Activated CD8-positive, alpha-beta T cell treated with anti-CD3 and anti-CD28 coated beads, Interleukin-2, amount 10 ng/mL, durations not matched to agents 7 days and 5 days (primary cell): ENCODE measurements at places on chromosomes 2 and 18.

- DNase-seq, result no peak
Observed at GRCh38 chr2:70981866-70982810, 3.7 kb downstream of the ANKRD53 start.

GRCh38 chr2:46257476-46257875 lies 39.7 kb upstream of the EPAS1 start:
- DNase-seq, result no peak

GRCh38 chr2:9217838-9218770 lies 11.5 kb downstream of the ASAP2 start:
- no peak for DNase-seq

DNA sequence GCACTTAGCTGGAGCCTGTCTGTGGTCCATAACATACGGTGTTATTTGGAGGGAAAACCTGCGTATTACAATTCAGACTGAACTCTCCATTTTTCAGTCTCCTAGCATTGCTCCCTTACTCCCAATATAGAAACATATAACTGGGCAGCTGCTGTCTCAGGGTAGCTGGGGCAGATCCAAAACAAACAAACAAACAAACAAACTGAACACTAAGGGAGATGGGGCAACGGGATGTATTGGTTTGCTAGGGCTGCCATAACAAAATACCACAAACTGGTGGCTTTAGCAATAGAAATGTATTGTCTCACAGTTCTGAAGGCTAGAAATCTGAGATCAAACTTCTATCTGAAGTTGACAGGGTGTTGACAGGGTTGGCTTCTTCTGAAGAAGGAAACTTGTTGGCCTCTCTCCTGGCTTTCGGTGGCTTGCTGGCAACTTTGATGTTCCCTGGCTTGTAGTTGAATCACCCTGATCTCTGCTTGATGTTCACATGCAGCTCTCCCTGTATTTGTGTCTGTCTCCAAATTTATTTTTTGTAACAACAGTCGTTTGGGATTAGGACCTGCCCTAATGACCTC lies 329.3 kb upstream of the ZNF804A start:
- no peak for DNase-seq

DNA sequence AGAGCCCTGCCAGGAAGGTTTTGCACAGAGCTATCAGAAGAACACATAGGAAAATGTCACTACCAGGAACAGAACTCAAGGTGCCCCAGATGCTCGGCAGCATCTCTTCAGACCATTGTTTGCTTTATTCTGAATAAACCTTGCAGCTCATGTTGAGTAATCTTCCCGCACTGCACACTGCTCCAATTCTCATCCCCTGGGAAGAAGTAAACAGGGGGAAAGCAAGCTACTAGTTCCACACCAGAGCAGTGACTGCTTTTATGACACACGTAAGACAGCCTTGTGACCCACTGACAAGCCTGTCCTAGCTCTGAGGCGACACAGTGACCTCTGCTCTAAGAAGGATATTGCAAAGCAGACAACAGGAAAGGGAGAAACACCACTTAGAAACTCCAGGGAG lies 44.2 kb downstream of the NRP2 start:
- no peak for DNase-seq

DNA sequence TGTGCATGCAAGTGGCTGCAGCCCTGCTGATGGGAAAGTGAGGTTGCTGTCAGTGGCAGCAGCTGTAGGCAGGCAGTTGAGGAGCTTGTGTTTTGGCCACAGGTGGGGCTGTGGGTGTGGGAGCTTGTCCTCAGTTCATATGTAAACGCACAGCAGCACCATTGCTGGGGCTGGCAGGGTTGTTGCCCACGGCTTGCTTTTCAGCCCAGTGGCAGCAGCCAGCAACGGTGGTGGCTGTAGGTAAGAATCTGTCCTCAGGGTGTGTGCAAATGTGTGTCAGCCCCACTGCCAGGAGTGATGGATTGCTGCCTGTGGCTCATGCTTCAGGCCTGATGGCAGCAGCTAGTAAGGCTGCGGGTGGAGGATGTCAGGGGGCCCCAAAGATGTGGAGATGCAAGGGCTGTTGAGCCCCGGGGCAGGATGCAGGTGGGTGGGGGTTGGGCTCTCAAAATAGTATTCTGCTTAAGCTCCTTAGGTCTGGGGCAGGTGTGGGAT lies 141.3 kb upstream of the THUMPD2 start:
- DNase-seq, result peak; percentile 48

GRCh38 chr2:238528953-238529781 lies 102.4 kb downstream of the ASB1 start:
- no peak for DNase-seq

- DNase-seq, result peak; percentile 14
Observed at GRCh38 chr2:72145289-72145657, 2.4 kb downstream of the CYP26B1 start.

- no peak for DNase-seq
Observed at GRCh38 chr2:122168799-122169198, 413.3 kb downstream of the TSN start.

DNA sequence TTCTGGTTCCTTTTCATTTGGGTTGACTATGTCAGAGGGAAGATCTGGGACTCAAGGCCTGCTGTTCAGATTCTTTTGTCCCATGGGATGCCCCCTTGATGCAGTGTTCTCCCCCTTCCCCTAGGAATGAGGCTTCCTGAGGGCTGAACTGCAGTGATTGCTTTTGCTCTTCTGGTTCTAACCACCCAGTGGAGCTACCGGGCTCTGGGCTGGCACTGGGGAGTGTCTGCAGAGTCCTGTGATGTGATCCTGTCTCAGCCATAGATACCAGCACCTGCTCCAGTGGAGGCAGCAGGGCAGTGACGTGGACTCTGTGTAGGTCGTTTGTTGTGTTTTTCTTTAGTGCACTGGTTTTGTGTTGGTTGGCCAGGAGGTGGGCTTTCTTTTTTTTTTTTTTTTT lies 32.1 kb upstream of the RHOB start:
- DNase-seq, result no peak

DNA sequence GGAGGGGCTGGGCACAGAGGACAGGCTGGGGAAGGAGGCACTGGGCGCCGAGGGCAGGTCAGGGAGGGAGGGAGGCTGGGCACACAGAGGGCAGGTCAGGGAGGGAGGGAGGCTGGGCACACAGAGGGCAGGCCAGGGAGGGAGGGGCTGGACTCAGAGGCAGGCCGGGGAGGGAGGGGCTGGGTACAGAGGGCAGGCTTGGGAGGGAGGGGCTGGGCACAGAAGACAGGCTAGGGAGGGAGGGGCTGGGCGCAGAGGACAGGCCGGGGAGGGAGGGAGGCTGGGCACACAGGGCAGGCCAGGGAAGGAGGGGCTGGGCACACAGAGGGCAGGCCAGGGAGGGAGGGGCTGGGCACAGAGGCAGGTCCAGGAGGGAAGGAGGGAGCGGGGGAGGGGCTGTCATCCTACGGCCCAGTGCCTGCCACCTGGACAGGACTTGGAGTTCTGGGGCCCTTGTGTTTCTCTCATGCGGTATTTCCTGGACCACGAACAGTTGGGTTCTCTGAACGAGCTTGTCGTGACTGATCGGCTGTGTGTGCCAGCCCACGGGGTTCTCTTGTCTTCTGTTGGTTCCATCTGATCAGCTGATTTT lies 46.7 kb upstream of the KCNG2 start:
- DNase-seq, result no peak

- DNase-seq, result no peak
Observed at GRCh38 chr2:172423160-172423559, 4.2 kb upstream of the ITGA6 start.

GRCh38 chr2:81767187-81767912 lies 1462.8 kb upstream of the LRRTM1 start:
- no peak for DNase-seq

- DNase-seq, result peak; percentile 76
Observed at GRCh38 chr2:20868377-20868776, 45.5 kb upstream of the LDAH start.

DNA sequence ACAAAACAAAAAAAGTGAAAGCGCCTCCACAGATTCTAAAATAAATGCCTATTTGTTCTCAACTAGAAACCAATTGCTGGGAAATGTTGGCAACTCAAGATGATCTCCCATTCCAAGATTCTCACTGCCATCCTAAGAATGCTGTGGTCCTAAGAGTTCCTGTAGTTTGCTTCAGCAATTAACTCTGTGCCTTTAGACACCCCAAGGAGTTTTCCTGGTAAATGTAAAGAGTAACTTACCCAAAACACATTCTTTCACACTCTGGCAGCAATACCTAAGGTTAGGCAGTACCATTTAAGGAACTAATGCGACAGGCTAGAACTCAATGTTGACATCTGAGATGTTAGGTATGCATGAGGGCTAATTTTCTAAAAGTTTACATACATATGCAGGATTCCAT lies 58.8 kb upstream of the TANK start:
- DNase-seq, result no peak

- DNase-seq, result peak; percentile 80
Observed at GRCh38 chr18:8744656-8745055, 39.3 kb downstream of the MTCL1 start.

DNA sequence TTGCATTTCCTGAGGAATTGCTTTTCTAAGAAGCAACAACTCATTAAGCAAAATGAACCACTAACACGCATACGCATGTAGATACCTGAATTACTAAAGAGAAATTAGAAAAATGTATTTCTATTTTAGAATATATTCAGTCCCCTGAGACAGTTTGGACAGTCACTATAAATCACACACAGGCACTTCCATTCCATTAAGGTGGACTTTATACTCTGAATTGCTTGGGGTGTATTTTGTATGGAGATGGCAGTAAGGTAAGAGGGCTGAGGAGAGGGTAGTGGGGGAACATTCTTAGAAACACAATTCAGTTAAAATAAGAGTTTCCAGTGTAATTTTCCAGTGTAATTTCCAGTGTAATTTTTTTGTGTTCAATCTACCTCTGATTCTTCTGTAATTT lies 1.8 kb downstream of the CCDC141 start:
- no peak for DNase-seq

DNA sequence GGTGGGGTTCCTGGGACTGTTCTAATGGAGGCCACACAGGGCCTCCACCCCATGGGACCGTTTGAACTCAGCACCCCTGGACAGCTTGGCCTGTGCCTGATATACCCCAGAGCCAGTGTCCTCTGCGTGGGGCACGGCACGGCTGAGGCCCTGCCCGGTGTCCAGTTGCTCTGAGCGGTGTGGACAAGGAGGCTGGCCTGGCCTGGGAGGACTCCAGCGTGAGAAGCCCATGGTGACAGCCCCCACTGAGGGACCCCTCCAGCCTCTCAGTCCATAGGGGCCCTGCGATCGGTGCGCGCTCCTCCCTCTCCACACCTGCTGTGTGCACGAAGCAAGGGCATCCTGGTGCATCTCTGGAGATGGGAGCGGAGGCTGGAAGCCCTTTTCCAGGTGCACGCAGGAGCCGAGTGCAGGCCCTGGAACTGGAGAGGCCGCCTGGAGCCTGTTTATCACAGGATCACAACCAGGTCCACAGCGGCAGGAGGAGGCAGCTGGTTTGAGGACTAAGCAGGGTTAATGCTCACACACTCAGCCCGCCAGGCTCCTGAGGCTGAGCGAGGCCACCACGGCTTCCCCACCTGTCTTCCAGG lies 120.2 kb downstream of the PTGR3 start:
- no peak for DNase-seq

- DNase-seq, result no peak
Observed at GRCh38 chr2:210559182-210559581, 2.8 kb downstream of the CPS1 start.

DNA sequence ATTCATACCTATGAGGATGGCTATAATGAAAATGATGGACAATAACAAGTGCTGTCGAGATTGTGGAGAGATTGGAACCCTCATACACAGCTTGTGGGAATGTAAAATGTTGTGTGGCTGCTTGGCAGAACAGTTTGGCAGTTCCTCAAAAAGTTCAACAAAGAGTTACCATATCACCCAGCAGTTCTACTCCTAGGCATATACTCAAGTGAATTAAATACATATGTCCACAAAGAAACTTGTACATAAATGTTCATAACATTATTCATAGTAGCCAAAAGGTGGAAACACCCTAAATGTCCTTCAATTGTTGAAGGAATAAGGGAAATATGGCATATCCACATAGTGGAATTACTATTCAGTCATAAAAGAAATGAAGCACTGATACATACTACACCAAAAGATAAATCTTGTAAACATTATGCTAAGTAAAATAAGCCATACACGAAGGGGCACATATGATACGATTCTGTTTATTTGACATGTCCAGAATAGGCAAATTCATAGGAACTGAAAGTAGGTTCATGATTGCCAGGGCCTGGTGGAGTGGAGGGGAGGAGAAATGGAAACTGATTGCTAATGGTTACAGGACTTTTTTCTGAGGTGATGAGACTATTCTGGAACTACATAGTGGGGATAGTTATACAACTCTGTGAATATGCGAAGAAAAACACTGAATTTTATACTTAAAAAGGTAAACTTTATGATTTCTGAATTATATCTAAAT lies 92.1 kb downstream of the ADAM23 start:
- no peak for DNase-seq

DNA sequence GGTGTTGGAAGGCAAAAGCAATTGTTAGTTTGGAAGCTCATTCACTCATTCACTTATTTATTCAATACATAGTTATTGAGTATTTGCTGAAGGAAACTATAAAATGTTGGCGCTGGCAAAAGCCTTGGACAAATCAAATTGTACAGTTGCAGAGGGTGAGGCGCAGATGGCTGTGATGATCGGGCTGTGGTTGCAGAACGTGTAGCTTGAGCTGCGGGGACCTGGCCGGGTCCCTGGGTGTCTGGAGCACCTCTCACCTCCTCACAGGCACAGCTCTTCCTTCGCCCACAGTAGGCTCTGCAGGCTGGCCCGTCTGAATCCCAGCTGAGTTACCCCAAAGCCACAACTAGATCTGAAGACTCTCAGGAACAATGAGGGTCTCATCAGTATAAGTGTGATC lies 72.7 kb downstream of the LDLRAD4 start:
- DNase-seq, result no peak

DNA sequence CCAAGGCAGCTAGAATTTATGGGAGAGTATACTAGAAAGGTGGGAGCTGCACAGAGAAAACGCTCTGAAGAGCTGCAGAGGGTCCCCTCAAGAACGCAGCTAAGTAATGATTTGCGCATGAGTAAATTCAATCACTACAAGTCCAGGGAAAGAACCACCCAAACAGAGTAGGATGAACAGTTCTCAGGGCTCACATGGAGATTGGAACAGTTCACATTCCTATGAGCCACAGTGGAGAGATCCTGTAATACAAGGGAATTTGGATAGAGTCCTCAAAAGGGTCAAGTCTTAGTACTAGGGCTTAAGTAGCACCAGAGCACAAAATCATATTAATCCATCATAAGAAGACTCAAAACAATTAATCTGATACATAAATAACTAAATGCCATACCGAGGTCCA lies 12.7 kb downstream of the OLA1 start:
- no peak for DNase-seq

DNA sequence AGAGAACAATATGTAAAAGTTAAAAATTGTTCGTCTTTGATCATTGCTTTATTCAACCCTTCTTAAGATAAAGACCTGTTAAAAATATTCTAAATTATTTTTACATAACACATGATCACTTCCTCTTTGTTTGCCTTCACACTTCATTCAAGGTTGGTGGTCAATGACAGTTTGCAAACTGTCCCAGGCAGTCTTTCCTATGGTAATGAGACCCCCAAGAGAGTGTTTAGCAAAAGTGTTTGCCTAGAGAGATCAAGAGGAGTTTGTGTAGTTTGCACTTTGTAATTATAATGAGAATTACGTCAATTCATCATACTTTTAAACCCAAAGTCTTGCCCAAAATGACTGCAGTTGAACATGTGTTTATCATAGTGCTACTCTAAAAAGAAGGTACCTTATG lies 77.2 kb upstream of the ABCA12 start:
- no peak for DNase-seq
